CMK (cell line): ENCODE measurements at places on chromosomes 11 and 22.

- DNase-seq = no peak
Measured at GRCh38 chr11:30481330-30481729, 104.8 kb downstream of the MPPED2 start.

DNA sequence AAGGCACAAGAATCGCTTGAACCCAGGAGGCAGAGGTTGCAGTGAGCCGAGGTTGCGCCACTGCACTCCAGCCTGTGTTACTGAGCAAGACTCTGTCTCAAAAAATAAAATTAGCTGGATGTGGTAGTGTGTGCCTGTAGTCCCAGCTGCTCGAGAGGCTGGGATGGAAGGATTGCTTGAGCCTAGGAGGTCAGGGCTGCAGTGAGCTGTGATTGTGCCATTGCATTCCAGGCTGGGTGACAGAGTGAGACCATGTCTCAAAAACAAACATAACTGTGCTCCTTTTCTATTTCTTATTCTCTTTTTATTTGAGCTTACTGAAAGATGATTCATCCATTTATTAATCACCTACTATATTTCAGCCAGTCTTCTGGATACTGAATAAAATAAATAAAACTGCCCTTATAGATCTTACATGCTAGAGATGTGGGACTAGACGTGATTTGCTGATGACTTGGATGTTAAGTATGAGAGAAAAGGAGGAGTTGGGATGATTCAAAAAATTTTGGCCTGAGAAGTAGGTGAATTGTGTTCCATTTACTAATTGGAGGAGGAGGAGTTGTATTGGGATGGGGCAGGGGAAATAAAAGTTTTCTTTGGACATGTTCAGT lies 18.0 kb downstream of the PAAF1 start:
- DNase-seq = no peak

DNA sequence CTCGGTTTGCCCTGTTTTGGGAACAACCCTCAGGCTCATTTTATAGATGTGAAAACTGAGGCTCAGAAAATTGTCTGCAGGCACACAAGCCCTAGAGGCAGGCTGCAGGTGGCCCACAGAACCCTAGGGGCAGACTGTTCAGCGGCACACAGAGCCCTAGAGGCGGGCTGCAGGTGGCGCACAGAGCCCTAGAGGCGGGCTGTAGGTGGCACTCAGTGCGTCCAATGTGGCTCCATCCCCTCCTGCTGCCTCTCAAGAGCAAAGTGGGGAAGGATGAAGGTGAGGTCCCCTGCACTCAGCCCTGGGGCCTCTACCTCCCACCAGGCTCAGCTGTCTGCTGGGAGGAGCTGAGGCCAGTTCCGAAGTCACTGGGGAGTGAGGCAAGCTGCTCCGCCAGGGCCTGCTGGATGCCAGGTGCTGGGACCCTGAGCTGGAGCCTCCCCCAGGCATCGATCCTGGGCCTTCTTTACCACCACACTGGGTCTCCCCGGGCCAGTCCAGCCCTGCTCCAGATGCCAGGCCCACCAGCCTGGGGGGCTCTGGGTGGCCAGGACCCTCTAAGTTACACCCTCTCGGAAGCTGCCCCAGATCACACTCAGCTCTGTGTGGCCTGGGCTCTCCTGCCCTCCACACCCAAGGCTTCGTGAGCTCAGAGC lies 2.3 kb downstream of the ACY3 start:
- DNase-seq = no peak

DNA sequence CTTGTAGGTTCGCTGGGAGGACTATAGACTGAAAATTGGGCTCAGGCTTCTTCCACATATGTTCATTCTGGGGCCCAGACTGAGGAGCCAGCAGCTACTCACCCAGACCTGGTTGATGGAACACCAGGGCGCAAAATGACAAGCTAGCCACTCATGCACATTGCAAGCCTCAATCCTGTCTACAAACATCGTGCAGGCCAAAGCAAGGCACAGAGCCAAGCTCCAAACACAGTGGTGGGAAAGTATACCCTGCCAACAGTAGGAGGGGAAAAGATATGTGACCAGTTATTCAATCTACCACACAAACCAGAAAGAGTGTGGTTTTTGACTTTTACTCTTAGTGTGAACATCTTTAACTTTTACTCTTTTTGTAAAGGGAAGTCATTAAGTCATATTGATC lies 660.5 kb downstream of the NTM start:
- no peak for DNase-seq

- DNase-seq = no peak
Measured at GRCh38 chr22:32736746-32737145, 64.8 kb upstream of the TIMP3 start.

DNA sequence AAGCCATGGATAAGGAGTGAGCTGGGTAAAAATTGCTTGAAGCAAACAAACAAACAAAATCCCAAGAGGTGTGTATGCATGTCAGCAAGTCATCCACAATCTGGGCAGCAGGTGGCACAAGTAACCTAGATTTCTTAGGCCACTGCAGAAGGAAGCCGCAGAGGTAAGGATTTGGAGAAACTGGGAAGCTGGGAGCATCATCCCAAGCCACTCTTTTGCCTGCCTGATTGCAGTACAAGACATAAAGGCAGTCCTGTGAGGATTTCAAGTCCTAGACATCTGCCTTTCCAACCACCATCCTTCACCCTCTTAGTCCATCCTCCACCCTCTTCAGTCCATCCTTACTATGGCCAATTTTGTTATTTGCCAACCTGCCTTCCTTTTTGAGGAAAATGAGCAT lies 67.2 kb upstream of the BMAL1 start:
- no peak for DNase-seq

- DNase-seq = no peak
Measured at GRCh38 chr11:119912229-119912628, 183.2 kb upstream of the NECTIN1 start.

GRCh38 chr11:64077607-64078006 lies 41.9 kb downstream of the FLRT1 start:
- no peak for DNase-seq

DNA sequence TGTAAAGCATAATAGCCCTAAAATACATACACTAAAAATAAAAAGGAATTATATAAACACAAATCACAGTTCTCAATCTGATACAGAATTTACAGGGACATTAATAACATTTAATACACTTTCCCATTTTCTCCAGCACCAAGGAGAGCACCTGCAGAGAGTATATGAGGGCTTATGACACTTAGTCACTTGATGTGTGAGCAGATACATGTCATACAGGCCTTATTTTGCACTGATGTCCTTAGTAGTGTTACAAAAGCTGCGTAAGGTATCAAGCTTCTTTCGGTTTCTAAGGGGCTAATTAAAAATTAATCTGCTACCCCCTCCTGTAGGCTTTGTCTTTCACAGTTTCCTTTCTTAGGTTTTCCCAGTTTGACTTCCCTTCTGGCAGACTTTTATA lies 61.3 kb downstream of the TRIM44 start:
- DNase-seq = no peak

DNA sequence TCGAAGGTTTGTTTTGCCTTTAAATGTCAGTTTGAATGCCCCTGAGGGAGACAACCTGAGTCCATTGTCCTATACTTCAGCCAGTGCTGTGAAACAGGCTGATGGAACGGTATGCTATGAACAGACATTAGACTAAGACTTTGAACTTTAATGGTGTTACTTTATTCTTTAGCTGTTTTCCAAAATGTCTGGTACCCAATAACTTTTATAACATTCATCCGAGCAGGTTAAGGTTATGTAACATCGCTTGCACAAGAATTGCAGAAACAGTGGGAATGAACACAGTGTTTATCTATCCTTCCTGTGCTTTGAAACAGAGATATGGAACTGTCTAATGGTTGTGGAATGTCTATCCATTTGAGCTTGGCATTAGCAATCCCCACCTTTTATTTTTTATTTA lies 12.5 kb upstream of the PTS start:
- DNase-seq = no peak

GRCh38 chr11:124760806-124761205 lies 1.3 kb downstream of the ESAM start:
- DNase-seq = no peak

DNA sequence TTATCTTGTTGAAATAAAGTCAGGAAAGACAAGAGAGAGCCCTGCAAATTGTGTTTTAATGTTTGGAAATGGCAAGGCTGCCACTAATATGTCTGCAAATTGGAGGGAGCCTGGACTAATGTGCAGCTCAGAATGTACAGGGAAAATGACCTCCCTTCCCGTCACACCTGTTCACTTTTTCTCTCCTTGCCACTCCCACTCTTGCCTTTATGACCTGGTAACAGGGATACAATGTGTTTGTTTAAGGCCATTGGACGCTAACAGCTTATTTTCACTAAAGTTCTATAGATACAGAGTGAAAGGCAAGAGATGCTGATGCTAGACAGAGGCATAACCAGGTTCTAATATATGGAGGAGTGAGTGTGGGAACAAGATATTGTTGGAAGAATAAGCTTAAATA lies 203.9 kb downstream of the RAB38 start:
- DNase-seq = no peak

GRCh38 chr11:66112601-66113499 lies 42.8 kb downstream of the PACS1 start:
- DNase-seq = no peak

DNA sequence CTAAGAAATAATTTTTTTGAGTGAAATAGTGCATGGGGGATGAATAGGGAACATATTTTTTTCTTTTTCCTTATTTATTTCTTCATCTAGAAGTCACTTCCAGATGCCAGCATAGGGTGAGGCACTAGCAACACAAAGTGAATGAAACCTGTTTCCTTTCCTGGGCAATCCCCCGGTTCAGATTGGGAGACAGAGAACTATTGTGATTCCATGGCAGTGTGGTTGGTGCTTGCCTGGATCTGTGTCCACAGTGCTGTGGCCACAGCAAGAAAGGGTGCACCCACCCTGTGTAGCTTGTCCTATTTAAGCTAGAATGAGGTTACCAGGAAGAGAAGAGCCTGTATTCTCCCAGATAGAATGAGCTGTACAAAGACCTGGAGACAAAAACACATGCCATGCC lies 57.6 kb downstream of the SLC5A1 start:
- no peak for DNase-seq

DNA sequence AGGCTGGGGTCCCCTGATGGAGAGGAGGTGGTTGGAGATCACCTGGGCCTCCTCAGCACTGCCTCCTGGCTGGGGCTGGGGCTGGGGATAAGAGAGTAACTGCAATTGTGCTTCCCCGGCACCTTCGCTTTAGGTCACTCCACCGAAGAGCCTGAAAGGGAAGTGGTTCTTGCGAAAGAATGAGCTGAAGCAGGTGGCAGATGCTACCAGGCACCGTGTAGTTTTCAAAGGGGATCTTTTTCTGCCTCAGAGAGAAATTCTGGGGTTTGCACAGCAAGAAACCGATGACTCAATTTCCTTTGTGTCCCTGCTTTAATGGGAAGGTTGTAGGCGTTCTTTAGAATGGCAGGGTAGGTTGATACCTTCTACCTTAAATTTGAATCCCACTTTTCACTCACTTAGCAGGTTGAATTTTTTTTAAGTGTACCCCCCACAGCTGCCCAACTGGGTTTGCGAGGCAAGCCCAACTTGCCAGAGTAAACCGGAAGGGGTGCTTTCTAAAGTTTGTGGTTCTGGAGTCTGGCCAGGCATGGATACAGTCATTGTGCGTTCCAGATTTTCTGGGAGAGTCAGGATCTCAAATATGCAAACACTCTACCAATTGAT lies 5.3 kb downstream of the CD44 start:
- DNase-seq = no peak

- DNase-seq = no peak
Measured at GRCh38 chr11:103024086-103024485, 67.9 kb downstream of the DCUN1D5 start.

DNA sequence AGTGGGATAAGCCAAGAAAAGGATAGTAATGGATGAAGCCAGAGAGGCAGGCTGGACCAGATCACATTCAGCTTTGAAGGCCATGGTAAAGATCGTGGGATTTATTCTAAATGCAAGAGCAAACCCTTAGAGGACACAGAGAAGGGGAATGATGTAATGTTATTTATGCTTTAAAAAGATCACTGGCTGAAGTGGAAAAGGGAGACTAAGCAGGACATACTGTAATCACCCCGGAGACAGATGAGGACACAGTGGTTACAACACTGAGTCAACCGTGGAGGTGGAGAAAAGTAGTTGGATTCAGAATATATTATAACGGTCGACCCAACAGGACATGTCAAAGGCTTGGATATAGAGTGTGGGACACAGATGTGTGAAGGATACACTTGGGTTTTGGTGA lies 38.5 kb downstream of the CDON start:
- DNase-seq = no peak

DNA sequence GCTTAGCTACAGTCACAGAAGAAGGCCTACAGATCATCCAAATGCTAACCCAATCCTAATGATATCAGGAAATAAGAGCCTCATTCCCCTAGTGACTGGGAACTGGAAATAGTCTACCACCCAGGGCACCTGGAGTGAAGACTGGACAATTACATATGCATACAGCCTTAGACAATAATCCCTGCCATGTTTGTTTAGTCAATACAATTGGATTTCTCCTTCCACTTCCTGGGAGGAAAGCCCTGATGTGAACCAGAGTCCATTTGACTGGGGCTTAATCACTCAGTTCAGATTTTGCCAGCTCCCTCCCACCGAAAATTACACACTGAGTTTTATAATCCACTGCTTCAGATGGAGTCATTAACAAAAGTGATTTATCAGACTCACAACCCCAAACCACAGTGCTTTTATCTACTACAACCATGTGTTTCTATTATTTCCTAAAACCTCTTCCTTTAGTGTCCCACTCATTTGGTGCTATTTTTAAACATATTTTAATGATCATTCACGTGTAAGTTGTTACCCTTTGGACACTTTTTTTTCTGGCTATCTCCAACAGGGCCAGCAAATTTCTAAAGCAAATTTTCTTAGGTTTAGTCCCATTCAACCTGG lies 29.9 kb downstream of the CWF19L2 start:
- DNase-seq = no peak

- no peak for DNase-seq
Measured at GRCh38 chr22:39625569-39626537, 55.3 kb downstream of the CACNA1I start.

DNA sequence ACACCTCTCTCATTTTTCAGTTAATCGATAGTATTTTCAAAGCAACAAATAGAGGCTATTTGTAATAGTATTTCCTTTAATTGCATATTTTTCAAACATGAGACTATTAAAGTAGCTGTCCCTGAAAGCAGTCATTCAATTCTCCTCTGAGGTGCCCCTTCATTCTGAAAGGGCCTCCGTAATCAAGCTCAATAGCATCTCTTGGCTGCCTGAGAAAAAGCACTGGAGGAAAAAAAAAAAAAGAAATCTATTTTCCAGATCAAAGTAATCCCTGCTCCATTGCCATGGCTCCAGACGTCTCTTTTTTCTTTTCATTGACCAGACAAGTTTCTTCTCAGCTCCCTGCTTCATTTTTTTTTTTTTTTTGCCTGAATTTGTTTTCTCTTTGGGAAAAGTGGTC lies 154.5 kb upstream of the BLID start:
- DNase-seq = no peak

DNA sequence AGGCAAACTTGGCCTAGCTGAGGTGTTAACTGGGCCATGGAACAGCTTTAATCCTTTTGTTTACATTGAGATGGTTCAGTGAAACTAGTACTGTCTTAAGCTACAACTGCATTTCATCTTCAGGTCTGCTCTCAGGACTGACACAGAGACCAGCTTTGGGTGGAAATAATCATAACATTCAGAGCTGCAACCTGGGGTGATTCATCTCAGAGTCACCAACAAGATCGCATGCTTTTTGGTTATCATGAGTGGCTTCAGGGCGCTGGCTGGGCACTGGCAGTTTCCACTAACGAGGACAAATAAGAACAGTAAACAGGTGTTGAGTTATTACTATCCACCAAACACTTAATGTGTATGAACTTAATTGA lies 60.9 kb upstream of the PAX6 start:
- DNase-seq = no peak

- no peak for DNase-seq
Measured at GRCh38 chr11:34525888-34526657, 12.5 kb upstream of the ELF5 start.
